ENCODE measurements at places on chromosomes 1 and 21. TPM values are rescaled to one million over a fixed set of nuclear protein-coding genes. Genes with fewer than 3 reads are reported as not detected.

DNA sequence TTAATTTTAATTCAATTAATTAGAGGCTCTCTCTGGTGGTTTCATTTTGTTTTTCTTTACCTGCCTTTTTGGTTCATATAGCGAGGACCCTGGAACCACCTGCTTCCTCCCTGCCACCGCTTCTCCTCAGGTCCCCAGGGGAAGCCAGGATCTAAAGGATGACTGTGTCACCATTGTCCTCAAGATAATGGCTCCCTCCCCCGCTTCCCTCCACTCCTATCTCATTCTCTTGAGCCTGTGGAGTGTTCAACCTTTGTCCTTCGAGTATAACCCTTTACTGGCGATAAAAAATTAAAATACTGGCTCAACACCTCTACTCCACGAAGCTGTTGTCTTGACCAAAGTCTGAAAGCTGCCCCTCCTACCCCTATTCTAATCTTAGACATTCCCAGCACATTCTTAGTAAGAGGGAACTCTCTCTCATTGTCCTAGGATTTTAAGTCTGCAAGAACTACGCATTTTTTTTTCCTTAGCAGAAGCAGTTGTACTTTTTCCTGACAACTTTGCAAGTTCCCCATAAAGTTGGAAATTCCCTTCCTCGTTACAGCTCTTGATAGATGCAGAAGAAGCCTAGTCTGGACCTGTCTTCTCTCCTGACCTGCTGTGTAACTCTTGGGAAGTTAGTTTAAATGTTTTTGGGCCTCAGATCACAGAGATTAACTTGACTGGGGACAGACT lies 12.6 kb upstream of the MAPKAPK2 start:
- DNase-seq = no peak

DNA sequence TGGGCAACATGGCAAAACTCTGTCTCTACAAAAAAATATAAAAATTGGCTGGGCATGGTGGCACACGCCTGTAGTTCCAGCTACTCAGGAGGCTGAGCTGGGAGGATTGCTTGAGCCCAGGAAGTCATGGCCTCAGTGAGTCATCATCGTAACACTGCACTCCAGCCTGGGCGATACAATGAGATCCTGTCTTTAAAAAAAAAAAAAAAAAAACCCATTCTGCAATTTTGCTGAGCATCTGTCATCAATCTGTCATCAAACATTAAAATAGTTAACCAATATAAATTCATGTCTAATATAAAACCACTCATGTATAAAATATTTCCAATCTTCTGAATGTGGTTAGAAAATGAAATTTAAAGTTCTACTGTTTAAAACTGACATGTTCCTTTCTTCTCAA lies 56.9 kb downstream of the LPAR3 start:
- no peak for DNase-seq

- no peak for DNase-seq
Measured at GRCh38 chr21:30842990-30843389, 13.4 kb upstream of the KRTAP7-1 start.

GRCh38 chr1:237141502-237141901 lies 99.5 kb downstream of the RYR2 start:
- DNase-seq = no peak

The MCOLN3 gene
- polyA plus RNA-seq = 2.6 TPM

DNA sequence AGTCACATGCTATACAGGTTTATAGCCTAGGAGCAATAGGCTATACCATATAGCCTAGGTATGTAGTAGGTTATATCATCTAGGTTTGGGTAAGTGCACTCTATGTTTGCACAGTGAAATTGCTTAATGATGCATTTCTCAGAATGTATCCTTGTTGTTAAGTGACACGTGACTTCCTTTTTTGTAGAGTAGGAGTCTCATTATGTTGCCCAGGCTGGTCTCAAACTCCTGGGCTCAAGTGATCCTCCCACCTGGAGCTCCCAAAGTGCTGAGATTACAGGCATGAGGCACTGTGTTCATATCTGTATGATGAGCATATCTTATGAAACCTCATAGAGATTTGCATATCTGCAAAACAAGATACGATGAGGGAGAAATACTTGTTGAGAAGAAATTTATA lies 13.8 kb upstream of the ABCB10 start:
- no peak for DNase-seq

The EXOSC10 gene
- 68.6 TPM for polyA plus RNA-seq

- no peak for DNase-seq
Measured at GRCh38 chr21:27721675-27722074, 754.8 kb upstream of the ADAMTS5 start.

The HCN3 gene
- 4.6 TPM for polyA plus RNA-seq

The NES gene
- polyA plus RNA-seq = 919 TPM

The FAM72C gene
- 0.62 TPM for polyA plus RNA-seq
